ENCODE measurements at places on chromosomes 2 and 18. TPM values are rescaled to one million over a fixed set of nuclear protein-coding genes. Genes with fewer than 3 reads are reported as not detected.
A peak's percentile ranks its signal among the peaks of the same experiment; 100 is the strongest.

- no peak for DNase-seq
Measured at GRCh38 chr18:56702946-56703345, 51.8 kb downstream of the WDR7 start.

DNA sequence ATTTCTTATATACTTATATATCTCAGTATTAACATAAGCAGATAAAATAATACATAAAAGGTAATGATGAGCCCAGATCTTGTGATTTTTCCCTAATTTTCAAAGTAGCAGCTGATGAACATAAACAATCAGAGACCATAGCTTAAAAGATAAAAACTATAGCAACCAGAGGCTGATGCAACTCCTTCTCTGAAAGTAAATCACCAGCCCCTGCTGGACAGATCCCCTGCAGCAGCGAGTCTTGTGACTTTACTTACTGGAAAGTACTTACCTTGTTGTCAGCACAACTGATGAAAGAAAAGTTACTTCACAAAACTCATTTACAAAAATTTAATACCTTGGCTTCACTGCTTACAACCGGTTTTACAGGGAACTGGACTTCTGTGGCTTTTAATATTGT is 67.3 kb downstream of the GORASP2 start:
- DNase-seq, result no peak

The CRYBA2 gene
- total RNA-seq, result not detected

DNA sequence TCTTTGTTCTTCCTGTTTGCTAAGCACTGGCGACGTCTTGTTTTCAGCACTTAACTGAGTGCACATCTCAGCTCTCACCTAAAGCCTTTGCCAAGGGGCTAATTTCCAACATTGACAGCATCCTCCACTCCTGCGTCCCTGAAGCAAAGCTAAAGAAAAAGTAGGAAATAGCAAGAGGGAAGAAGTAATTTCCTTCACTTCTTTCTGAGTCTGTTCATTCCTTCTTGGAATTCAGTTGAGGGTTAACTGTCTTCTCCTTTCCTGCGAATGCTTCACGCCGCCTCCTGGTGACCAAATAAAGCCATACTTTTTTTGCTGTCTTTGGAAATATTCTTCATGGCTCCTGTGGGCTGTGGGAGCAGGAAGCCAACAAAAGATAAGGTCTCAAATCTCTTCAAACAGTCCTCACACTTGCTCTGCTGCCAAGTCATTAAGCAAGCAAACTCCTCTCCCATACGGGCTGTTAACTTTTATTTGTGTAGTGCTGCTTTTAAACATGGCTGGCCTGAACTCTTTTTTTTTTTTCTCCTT is 100.9 kb downstream of the DPP10 start:
- no peak for DNase-seq

- no peak for DNase-seq
Measured at GRCh38 chr2:70962211-70962884, 16.1 kb upstream of the ANKRD53 start.

DNA sequence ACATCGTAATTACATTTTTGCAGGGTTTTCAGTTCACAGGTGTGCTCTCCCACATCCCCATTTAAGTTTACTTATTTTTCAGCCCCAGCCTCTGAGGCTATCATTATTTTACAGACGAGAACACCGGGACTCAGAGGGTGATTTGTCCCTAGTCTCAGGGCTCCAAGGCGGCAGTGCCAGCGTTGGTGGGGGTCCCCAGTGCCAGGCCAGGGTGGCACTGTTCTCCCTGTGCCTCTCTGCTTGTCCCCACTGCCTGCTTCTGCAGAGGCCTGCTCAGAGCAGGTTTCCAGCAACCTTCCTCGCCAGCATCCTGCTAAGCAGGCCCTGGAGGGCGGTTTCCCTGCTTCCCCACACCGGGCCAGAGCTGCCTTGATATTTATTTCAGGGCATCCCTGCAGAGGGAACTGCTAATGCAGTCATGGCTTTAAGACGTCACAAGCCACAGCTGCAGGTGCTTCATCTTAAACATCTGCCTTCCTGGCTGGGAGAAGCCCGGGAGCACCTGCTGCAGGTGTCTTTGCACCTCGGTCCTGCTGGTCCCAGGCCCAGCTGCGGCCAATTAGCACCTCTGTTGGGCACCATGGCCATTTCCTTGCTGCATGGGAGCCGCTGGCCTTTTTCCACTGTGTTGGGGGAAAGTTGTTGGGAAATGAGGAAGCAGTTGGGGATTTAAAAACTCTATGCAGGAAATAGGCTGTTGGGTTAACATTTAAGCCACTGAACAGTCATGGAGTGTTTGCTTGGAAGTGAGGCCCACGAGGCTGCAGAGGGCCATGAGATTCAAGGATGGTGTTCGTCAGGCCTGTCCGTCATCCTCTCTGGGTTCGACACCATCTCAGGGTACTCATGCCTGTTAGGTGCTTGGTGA is 22.8 kb downstream of the HPCAL1 start:
- DNase-seq, result no peak

GRCh38 chr2:174344716-174345461 is 10.1 kb downstream of the SP9 start:
- DNase-seq, result no peak

- no peak for DNase-seq
Measured at GRCh38 chr18:74963820-74964446, 245.0 kb downstream of the PTGR3 start.

- DNase-seq, result peak; percentile 93
Measured at GRCh38 chr2:174597345-174598047, at the start of gene WIPF1. TSS of gene WIPF1 (minus strand) at chr2:174597804. CDS start at chr2:174585573, 12,231 bp downstream.

- no peak for DNase-seq
Measured at GRCh38 chr2:3805201-3805939, 102.0 kb downstream of the DCDC2C start.

- DNase-seq, result no peak
Measured at GRCh38 chr2:190340369-190340768, 3.0 kb upstream of the INPP1 start.

DNA sequence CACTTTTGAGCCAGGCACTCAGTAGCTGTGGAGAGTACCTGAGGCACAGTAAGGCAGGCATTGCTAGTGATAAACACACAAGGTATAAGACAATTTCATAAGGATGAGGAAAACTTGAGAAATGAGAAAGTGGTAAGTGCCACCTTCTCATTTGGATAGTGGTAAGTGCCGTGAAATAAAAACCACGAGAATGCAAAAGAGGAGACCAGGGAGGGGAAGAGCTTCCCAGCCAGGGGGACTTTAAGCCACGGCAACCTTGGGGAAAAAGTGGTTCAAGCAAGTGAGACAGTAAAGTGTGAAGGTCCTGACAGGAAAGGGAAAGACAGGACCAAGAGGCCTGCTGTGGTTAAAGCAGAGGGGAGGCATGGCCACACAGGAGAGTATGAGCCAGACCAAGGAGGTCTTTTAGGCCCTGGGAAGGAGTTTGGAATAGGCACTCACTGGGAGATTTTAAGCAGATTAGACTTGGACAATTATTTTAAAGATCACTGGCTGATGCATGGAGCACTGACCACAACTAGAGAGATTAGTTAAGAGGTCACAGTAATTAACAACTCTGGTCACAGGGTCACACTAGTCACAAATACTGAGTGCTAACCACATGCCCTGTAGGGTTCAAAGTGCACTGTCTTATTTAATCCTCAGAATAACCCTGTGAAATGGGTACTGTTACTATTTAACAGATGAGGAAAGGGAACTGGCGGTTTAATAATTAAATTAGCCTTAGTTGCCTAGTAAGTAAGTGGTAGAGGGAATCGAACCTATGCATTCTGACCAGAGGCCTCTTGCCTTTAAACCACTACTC is 50.1 kb downstream of the THOC1 start:
- DNase-seq, result no peak

The LYG1 gene
- total RNA-seq, result 0.21 TPM

The EFHD1 gene
- not detected for total RNA-seq

- DNase-seq, result no peak
Measured at GRCh38 chr18:51753365-51754057, 556.0 kb upstream of the MEX3C start.

The HOXD9 gene
- total RNA-seq, result not detected

The WDPCP gene
- total RNA-seq, result 4.6 TPM

- no peak for DNase-seq
Measured at GRCh38 chr2:121888189-121888557, 132.7 kb downstream of the TSN start.

The REG1A gene
- 6.8 TPM for total RNA-seq

DNA sequence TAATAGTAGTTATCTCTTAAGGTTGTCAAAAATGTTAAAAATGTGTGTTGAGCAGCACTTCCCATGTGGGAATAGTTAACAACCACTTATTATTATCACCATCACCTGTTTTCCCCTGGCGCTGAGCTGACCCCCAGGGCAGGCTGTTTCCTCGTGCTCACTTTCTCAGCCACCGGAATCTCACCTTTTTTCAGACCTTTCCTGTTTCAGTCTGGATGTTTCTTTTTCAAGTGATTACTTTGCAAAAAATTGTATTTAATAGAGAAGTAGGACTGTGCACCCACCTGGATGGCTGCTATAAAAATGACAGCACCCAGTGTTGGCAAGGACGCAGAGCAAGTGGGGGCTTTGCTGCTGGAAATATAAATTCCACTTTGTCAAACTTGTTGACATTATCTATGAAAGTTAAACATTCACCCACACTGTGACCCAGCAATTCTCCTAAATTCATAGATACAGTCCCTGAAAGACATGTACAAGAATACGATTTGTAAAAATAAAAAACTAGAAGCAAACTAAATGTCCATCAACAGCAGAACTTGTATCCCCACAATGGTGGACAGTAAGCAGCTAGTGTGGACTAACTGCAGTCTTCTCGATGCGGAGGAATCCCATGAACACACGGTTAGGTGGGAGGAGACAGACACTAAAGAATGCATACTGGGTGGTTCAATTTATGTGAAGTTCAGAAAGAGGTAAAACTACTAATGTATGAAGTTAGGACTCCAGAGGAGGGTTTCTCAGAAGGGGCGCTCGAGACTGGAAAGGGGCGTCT is 66.5 kb downstream of the SOWAHC start:
- no peak for DNase-seq

DNA sequence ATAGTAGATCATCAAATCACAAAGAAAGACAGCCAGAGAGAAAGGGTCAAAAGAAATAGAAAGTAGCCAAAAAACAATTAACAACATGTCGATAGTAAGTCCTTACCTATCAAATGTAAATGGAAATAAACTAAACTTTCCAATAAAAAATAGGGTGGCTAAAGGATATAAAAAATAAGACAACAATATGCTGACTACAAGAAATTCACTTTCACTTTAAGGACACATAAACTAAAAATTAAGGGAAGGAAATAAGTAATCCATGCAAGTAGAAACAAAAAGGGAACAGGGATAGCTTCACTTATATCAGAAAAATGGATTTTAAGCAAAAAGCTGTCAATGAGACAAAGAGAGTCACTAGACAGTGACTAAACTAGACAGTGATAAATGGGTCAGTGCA is 903.9 kb upstream of the ZEB2 start:
- DNase-seq, result no peak

The MAP2 gene
- total RNA-seq, result 0.29 TPM

DNA sequence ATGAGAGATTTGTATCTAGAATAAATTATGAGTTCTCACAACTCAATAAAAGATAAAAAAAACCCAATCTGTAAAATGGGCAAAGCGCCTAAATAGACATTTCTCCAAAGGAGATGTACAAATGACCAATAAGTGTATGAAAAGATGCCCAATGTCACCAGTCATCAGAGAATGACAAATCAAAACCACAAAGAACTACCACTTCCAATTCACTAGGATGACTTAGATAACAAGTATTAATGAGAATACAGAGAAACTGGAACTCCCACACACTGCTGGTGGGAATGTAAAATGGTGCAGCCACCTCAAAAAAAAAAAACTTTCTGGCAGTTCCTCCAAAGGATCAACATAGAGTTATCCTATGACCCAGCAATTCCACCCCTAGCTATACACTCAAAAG is 17.4 kb upstream of the COL6A3 start:
- DNase-seq, result no peak

- DNase-seq, result no peak
Measured at GRCh38 chr2:186554429-186554828, 35.4 kb upstream of the ITGAV start.

The MPHOSPH10 gene
- 42.3 TPM for total RNA-seq

- no peak for DNase-seq
Measured at GRCh38 chr2:177474301-177474700, 81.7 kb downstream of the AGPS start.

- DNase-seq, result no peak
Measured at GRCh38 chr2:179238027-179238426, 26.6 kb downstream of the SESTD1 start.

GRCh38 chr2:71620116-71620515 is 166.8 kb downstream of the DYSF start:
- no peak for DNase-seq

GRCh38 chr2:48006094-48006493 is 99.8 kb upstream of the FBXO11 start:
- no peak for DNase-seq

DNA sequence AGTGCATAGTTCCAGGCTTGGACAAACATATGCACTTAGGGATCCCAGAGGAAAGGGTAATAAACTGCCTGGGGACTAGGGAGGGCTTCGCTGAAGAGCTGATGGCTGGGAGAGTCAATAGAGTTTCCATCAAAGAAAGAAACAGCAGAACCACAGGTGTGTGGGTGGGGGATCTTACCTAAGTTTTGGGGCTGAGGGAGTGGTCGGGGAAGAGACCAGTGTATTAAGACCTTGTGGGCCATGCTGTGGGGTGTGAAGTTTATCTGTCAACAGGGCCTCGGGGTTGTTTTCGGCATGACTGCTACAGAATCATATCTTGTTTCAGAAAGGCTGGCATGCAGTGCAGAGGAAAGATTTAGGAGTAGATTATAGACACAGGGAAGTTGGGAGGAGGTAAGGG is 31.2 kb upstream of the GTF2A1L start:
- no peak for DNase-seq

DNA sequence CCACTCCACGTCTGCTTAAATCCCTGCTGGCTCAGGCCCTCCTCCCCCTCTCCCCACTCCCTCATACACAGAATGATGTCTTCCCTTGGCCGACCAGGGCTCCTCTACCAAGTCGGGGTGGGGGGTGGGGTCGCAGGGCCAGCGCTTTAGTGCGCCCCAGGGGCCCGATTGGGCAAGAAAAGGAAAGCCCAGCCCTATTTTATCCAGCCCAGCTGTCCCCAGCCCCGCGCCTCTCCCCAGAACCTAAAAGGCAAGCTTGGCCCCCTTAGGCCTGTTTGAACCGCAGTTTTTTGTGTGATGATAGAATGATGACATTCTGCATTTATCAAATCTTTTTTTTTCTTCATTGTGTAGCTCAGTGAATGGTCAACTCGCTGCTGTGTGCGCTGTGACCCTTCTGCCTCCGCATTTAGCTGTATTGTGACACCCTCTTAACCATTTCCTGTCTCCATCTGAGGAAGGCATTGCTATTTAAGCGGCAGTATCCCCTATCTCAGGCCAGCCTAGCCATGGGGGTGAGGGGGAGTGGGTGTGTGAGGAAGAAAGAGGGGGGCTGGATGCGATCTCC is 231.4 kb downstream of the HAUS1 start:
- no peak for DNase-seq

The TGFBRAP1 gene
- 37.4 TPM for total RNA-seq

Data from GM12878 (cell line).